ENCODE measurements at places on chromosomes 5 and 9.

GRCh38 chr5:6943197-6944112, 230.2 kb downstream of the TENT4A start:
- DNase-seq = no peak

- peak; percentile 28 for DNase-seq
These were observed 31.8 kb upstream of the CKS2 start for GRCh38 chr9:89278997-89279739.

- DNase-seq = no peak
These were observed 102.9 kb upstream of the SHB start for GRCh38 chr9:38171926-38172325.

DNA sequence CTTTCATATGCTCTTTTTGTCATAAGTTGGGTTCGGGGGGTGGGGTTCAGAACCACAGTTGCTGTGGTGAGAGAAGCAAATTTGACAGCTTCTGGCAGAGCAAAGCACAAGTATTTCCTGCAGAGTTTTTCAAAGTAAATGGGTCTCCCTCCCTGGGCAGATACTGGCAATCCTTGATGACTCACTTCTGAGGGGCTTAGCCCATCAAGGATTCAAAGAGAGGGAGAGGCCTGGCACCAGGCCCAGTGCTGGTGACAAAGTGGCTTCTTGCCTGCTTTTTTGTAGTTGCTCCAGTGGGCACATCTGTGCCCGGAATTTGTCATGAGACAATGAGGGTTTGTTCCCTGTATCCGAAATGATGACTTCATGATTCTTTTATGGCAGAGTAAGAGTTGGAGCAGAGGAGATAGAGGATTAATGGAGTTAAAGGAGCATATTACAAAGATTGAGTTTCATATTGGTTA, 46.6 kb upstream of the TNC start:
- no peak for DNase-seq

- DNase-seq = no peak
These were observed 71.5 kb upstream of the ERBIN start for GRCh38 chr5:65854925-65855324.

GRCh38 chr5:81630684-81631083, 120.2 kb downstream of the SSBP2 start:
- DNase-seq = peak; percentile 5

DNA sequence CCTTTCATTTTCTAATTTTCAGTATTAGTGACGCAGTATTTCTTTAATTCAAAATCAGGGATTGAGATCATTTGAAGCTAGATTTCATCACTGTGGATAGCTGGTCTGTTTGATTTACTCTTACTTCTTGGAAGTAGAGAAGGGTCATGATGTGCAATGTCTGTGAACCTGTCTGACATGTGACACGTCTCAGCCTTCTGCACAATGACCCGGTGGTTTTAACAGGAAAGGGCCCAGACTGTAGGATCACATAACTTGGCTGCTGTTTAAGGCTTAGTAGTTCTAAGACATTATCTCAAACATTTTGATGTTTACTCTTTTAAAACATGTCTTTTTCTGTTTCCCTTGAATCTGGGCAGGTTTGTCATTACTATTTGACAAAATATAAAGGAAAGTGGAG, 823.3 kb upstream of the NUDT12 start:
- no peak for DNase-seq

DNA sequence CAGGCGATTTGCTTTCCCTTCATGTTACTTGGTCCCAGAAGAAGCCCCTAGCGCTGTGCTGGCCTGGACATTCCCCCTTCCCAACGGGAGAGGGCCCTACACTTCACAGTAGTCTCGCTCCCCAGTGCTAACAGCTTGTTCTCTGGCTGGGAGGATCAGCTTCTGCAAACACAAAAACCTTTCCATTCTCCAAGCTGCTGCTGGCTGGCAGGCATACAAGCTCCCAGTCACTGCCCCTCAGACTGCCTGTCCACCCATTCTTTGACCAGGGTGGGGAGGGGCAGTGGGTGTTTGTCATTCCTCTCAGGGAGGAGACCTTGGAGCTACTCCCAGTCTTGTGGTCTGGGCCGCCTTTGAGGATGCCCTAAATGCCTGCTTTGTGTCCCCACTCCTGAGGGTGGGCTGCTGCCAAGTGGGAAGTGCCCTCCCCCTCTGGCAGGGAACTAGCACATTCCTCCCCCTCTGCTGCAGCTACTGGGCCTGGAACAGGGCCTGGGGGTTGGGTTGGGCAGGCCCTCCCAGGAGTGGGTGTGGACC, 20.8 kb downstream of the ENHO start:
- DNase-seq = no peak

DNA sequence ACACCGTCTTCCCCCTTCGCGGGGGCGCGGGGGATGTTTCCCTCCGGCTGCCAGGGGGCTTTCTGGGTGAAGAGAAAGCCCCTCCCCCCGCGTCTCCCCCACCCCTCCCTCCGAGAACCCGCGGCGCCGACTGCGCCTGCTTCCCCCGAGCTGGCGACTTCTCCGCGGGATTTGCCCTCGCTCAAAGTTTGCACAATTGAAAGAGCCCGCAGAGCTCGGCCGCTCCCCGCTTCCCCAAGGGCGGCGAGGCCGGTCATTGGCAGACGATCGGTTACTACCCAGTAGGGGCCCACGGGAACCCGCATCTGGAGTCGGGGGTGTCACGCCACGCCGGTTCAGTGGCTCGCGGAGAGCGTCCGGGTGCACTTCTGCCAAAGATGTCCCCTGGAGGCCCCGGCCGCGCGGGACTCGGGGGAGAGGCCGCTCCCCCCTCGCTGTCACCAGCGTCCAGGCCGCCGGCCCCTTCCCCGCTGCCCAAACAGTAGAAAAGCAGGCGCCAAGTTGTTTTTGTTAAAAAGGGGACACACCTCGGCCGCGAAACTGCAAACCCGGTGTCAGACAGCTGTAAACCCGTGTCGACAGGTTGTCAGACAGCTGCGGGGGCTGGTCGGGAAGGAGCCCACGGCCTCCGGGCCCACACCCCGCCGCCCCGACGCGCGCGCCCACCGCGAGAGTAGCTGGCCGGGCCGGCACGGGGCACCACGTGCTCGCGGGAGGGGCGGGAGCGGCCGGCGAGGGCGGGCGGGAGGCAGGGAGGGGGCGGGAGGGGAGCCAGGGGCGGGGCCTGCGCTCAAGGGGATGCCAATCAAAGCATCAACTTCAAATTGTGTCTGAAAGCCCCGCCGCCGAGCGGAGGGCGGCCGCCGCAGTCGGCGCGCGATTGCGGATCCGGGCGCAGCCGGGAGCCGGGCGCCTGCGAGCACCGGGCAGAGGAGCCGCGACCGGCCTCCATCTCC, at the start of gene IRX1:
Gene IRX1 (plus strand): TSS at position 827 of the 956 bp plus-strand sequence. CDS start 274 bp downstream, outside the sequence.
- DNase-seq = no peak

DNA sequence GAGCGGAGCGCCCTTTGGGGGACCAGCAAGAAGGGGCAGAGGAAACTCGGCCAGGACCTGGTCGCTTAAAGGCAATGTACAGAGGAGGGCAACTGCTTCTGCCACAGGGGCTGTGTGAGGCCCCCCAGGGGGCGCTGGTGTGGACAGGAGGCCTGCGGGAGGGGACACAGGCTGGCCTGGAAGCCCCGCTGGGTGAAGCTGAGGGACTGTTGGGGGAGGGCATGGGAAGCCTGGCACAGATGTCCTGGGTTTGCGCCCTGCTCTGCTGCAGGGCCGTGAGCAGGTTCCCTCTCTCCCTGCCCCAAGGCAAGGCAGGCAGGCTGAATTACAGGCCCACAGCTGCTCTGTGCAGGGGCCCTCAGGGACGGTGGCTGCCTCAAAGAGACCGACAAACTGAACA, 5.4 kb downstream of the MED22 start:
- DNase-seq = no peak

Measured in CD4-positive, alpha-beta memory T cell (primary cell).